ENCODE measurements at places on chromosomes 12 and 14.

DNA sequence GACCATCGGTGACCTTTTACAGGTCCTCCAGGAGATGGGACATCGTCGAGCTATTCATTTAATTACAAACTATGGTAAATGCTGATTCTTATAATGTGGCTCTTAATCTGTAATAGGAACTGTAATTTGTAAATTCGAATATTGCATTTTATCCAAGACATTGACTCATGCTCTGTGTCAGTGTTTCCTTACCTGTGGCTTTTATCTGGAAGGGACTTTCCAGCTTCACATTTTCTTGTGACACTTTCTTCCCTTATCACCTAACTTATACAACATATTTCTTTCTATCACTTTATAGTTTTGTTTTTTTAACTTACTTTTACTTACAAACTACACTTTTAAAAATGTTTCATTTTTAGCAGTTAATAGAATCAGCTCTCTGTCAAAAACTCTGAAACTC lies 14.8 kb downstream of the IRAK3 start:
- DNase-seq, result no peak

GRCh38 chr14:53306267-53306721 lies 153.2 kb upstream of the DDHD1 start:
- peak; percentile 54 for DNase-seq

DNA sequence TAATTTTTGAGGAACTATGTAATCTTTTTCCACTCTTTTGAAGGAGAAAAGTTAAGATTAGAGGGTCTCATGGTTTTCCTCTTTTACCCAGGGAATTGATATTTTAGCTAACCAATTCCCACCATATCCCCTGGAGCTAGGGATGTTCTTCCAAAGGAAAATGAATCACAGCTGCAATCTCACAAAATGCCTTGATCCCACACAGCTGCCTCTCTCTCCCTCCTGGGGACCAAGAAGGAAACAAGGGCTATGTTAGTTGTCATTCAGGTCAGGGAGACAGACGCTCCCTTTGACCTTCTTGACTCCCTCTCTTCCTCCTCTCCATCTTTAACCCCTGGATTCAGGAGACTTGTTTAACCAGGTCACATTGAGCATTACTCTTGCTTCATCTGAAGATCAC lies 9.5 kb downstream of the DCN start:
- no peak for DNase-seq

DNA sequence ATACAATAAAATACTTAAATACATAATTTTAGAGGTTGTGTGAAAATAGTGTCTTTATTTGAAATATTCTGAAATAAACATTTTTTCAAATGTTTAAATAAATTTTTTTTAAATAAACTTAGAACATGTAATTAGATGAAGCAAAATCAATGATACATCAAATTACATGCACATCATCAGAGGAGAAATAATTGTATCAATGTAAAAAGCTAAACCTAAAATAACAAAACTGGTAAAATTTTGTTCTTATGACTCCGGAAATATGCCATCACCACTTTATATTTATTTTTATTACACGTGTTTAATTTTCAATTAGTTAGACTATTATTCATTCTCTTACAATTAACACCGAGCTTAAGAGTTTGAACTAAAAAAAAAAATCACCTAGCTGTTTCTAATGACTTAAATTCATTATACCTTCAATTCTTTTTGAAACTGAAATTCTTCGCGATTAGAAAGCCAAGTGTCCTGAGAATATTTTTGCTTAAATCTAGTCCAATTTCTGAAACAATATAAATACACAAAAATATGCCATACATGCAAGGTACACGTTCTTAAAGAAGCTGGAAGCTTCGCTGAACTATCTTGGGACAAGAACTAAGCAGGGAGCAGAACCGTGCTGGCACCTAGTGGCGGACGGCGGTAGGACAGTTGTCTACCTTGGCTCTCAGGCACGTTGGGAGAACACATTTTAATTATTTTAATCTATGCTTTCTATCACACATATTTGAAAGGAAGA lies 230.5 kb downstream of the SLC25A21 start:
- peak; percentile 27 for DNase-seq

GRCh38 chr12:55671746-55672145 lies 35.1 kb downstream of the OR10P1 start:
- DNase-seq, result no peak

GRCh38 chr12:111798182-111798581 lies 31.4 kb downstream of the ALDH2 start:
- DNase-seq, result no peak

DNA sequence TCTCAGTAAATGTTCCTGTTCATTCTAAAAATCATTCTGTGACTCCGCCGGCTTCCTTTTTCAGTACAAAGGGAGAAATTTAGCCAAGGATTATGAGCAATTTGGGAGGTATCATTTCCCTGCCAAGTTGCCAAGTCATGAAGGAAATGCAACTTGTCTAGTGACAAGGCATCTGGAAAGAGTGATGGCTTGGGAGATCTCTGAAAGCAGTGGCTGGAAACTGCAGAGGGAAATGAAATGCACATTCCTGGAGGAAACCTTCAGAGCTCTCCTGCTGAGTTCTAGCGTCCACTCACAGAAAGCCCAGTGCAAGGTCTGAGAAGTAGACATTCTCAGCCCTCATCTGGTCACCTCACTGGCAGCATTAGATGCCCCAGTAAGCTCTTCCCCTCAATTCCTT lies 91.7 kb downstream of the GALC start:
- peak; percentile 15 for DNase-seq

DNA sequence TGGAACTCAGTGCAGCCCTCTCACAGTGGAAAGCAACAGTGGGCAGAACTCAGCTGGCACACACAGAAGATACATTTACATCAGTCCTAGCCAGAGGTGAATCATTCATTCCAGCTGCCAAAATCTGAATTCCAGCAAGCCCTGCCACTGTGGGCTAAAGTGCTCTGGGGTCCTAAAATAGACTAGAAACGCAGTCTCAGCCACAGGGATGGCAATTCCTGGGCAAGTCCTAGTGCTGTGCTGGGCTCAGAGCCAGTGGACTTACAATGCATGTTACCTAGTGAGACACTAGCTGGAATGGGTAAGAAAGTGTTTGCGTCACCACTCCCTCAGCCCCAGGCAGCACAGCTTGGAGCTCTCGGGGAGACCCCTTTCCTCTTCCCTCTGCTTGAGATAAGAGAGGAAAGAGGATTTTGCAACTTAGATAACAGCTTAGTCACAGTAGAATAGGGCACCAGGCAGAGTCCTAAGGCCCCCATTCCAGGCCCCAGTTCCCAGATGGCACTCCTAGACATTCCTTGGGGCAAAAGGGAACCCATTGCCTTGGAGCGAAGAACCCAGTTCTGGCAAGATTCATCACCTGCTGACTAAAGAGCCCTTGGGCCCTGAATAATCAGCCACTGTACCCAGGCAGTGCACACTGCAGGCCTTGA lies 592.9 kb downstream of the FSCB start:
- DNase-seq, result no peak

- no peak for DNase-seq
Observed at GRCh38 chr12:107418981-107419380, 266.6 kb upstream of the PWP1 start.

GRCh38 chr12:62844915-62845314 lies 90.0 kb downstream of the PPM1H start:
- DNase-seq, result no peak

- DNase-seq, result no peak
Observed at GRCh38 chr14:30077946-30078345, 150.3 kb upstream of the PRKD1 start.

DNA sequence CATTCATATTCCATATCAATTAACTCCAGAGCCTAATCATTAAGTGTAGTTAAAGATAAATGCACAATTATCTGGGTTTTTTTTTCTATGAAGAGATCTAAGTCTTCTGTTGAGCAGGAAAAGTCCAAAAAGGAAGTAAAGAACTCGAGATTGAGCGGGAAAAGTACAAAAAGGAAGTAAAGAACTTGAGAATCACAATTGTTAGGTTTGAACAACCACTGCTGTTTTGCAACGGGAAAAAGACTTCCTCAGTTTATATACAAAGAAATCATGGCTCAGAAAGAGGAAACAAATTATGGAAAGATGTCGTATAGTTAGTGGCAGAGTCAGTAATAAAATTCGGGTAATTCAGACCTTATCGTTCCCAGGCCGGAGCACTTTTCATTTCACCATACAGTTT lies 63.3 kb downstream of the PPP1R12A start:
- no peak for DNase-seq

- no peak for DNase-seq
Observed at GRCh38 chr12:12020762-12021161, 50.0 kb upstream of the BCL2L14 start.

DNA sequence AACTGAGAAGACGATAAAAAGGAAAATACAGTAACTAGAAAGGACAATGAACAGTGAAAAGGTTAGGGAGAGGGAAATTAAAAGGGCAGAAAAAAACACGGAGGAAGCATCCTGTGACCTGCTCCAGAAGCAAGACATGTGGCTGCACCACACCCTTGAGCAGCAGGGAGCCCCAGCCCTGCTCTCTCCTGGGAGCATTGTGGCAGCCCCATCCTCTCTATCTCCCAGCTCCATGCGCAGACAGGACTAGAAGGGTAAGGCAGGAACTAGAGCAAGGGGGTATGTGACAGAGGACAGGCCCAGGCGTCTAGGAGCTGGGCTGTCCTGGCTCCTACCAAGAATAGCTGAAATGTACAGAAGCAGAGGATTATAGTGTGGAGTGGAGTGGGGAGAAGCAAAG lies 38.6 kb upstream of the SMUG1 start:
- no peak for DNase-seq

- DNase-seq, result no peak
Observed at GRCh38 chr12:91256411-91256810, 73.8 kb upstream of the DCN start.

DNA sequence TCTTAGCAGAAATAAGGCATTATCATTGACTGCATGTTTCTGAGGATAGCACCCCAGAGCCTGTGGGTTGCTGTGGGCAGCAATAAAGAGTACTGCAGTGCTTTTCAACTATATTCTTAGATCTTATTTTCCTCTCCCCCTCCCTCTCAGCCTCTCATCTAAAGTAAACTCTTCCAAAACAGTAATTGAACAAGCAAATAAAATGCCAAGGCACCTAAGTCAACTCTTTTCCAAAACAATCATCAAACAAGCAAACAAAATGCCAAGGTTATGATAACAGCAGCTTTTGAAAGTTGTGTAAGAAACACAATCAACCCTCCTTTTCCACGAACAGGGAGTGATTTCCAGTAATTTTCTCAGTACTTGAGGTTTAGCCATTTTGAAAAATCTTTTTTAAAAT lies 1542.6 kb downstream of the AACS start:
- no peak for DNase-seq

- no peak for DNase-seq
Observed at GRCh38 chr14:68794851-68795596, 2.2 kb upstream of the ZFP36L1 start.

DNA sequence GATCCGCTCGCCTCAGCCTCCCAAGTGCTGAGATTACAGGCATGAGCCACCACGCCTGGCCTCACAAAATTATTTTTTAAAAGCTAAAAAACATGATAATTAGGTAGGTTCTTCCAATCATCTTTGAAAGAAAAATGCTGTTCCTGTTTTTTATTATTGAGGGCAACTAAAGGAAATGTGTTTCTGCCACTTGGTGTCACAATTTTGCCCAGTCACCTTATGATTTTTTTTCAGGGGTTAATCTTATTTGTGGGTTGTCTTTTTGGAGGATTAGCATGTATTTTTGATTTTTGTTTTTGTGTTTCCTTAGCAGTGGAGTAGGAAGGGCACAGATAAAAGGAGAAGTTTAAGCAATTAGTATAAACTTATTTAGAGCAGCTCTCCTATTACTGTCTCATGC lies 79.8 kb downstream of the PRORP start:
- no peak for DNase-seq

DNA sequence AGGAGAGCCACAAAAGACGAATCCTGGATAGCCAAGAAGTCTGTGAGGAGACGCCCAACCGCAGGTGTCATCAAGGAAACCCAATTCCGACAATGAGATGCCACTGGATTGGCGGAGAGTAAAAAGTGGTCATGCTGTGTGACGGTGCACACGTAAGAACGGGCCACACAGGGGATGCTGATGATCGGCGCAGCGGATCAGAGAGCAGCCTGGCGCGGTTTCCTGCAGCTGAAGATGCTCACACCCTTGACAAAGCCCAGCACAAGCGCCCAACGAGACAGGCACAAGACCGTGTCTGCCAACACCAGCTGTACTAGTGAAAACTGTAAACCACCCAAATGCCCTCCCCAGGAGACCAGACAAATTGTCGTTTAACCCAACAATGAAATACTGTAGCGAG lies 55.8 kb downstream of the CCDC85C start:
- no peak for DNase-seq

- DNase-seq, result no peak
Observed at GRCh38 chr14:62674563-62675237, 370.6 kb downstream of the KCNH5 start.

DNA sequence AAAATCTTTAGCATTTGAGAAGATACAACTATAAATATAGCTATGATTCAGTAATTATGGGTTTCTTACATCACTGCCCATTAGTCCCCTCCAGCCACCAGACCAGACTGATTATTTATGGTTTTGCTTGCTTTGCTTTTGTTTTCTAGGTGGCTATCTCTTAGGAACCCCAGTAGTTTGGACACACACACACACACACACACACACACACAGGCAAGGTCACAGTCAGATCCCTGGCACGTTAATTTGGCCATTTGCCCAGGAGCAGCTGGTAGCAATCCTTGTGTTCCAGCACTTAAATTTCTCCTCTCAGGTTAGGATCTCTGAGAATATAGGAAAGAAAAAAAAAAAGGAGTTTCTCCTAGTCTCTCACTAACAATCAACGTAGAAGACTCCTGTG lies 90.2 kb upstream of the RESF1 start:
- DNase-seq, result no peak

- no peak for DNase-seq
Observed at GRCh38 chr14:61193476-61193875, 87.7 kb downstream of the TMEM30B start.
